ENCODE measurements at places on chromosomes 1 and 21.

DNA sequence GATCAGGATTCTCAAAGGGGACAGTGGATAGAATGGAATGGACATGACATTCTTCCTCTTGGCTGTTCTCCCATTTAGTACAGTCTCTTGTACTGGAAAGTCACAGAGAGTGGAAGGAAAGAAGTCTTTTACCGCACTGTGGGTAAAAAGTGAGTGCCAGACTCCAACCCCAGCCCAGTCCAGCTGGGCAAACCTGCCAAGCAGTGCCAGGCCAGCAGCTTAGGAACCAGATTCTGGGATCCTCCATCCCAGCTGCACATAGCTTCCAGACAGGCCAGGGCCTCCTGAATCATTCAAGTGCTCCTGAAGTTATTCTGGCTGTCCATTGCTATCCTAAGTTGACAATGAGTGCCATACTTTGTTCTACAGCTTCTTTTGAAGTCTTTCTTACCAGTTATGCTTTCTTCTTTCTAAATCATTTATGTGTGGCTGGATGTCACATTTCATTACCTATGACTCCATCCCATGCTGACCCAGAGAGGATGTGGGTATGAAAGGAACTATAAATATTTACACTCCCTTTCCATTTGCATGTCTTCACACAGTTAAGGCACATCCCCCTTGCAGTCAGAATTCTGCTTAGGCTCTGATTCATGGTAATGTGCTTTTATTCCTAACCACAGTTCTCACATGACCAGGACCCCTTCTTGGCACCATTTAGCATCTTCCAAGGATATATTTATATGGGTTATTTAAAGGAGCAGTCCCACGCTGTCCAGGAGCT, 88.9 kb downstream of the AK5 start:
- DNase-seq = no peak

DNA sequence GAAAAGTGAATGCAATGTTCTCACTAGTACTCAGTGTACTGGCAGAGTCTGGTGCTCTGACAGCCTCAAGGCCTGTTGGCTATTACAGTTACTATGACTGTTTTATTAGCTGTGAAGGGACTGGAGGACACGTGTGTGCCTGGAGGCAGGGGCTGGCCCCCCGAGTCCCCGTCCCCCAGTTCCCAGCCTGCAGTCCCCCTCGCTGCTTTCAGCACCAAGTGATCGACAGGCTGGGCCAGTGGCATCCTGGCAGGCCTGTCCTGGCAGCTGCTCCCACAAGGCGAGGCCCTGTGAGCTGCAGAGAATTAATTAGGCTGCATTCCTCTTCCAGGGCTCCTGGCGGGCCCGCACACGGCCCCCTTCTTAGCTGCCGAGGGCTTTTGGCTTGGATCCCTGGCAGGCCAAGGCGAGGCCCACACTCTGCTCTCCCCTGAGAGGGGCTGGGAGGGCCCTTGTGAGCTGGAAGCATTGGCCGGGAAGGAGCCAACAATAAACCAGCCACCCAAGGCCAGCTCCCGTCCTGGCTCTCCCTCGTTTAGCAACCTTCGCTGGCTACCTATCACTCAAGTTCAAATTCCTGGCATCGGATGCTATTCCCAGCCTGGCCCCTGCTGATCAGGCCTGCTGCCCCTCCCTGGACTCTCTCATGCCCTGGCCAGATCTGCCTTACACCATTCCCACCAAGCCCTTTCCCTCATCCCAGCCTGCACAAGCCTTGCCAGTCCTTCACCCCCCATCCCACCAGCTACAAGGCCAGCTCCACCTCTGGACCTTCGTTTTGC, 9.8 kb downstream of the EDN2 start:
- DNase-seq = peak; percentile 59

GRCh38 chr1:173202424-173203145, 4.5 kb downstream of the TNFSF4 start:
- DNase-seq = no peak

DNA sequence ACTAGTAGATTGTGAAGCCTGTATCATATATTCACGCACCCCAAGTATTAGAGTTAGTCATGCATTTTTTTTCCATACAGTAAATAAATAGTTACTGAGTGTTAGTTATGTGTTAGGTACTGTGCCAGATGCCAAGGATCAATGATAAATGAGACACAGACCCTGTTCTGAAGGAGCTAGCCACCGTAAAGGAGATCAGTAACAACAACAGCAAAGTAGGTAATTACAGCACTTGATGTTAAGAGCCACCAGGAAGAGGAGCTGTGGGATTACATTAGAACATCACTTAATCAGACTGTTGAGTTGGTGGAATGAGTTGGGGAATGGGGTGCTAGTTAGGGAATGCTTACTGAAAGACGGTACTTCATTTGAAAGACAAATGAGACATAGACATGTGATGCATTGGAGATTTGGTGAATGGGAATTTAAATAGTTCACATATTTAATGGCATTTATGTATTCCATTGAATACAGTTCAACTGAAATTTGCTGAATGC, 21.0 kb downstream of the PRKAA2 start:
- no peak for DNase-seq

- no peak for DNase-seq
Observed at GRCh38 chr1:181806746-181807145, 254.8 kb downstream of the ZNF648 start.

- no peak for DNase-seq
Observed at GRCh38 chr1:101757985-101758384, 238.7 kb downstream of the OLFM3 start.

- no peak for DNase-seq
Observed at GRCh38 chr21:42653231-42654061, at the start of gene PDE9A. PDE9A (plus strand) TSS chr21:42653621; CDS start chr21:42653815, 194 bp downstream.

- peak; percentile 79 for DNase-seq
Observed at GRCh38 chr1:15849775-15850324, 2.3 kb downstream of the SPEN start.

DNA sequence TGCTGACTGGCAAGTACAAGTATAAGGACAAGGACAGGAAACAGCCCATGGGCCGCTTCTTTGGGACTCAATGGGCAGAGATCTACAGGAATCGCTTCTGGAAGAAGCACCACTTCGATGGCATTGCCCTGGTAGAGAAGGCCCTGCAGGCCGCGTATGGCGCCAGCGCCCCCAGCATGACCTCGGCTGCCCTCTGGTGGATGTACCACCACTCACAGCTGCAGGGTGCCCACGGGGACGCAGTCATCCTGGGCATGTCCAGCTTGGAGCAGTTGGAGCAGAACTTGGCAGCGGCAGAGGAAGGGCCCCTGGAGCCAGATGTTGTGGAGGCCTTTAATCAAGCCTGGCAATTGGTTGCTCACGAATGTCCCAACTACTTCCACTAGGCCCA, 32.0 kb downstream of the SLC16A1 start:
- no peak for DNase-seq

DNA sequence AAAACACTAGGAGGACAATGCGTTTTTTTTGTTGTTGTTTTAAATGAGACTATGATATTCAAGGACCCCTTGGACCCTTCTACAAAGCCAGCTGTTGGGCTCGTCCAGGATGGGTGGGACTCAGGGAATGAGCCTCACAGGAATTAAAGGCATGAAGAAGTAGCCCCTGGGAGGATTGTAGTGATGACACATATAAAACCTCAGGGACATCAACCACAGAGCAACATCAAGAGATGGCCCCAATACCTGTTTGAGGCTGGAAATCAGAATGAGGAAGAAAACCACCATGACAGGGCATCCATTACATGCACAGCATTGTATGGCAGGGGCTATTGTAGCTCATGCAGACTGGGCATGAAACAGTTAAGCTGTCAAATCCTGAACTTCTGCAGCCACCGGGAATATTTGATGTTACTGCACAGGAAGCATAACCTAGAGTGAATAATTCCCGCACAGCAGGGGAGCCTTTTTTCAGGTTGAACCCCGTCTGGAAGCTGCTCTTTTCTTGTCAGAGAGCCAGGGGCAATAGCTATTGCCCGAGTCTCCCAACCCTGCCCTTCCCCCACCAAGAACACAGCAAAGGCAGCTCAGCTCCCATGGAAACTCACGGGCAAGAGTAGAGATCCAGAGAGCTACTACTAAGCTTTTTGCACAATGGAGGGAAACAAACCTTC, 140.2 kb upstream of the FGGY start:
- no peak for DNase-seq

GRCh38 chr1:231310391-231310934, 27.2 kb downstream of the EXOC8 start:
- DNase-seq = no peak

DNA sequence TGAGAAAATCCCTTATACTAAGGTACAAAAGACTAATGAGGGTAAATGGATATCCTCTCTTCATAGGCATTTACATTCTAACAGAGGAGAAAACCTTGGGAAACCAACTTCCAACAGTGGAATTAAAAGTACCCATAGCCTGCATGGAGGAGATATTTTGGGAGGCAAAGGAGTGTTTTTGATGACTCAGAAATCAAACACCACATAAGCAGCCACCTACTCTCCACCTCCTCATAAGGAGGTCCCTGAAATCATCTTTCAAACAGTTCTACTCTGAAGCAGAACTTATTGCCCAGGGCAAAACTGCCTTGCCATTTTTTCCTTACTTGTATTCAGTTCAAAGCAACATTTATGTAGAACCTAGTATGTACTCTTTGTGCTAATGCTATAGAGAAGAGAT, 211.3 kb downstream of the KCNH1 start:
- DNase-seq = no peak

DNA sequence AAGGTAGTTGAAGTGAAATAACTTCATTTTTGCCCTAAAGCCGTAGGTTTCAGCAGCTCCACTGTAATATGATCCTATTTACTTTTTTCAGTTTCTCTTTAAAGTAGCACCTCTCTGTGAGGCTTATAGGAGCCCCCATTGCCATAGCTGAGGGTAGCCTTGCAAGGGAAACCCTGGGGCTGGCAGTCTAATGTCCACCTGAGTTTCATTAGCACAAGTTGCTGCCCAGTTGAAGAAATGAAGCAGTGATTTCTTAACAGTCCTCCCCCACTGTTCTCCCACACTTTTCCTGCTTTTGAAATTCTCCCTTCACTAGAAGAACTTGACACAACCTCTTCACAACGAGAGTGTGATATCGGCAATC, 1.5 kb downstream of the HMCN1 start:
- DNase-seq = no peak

DNA sequence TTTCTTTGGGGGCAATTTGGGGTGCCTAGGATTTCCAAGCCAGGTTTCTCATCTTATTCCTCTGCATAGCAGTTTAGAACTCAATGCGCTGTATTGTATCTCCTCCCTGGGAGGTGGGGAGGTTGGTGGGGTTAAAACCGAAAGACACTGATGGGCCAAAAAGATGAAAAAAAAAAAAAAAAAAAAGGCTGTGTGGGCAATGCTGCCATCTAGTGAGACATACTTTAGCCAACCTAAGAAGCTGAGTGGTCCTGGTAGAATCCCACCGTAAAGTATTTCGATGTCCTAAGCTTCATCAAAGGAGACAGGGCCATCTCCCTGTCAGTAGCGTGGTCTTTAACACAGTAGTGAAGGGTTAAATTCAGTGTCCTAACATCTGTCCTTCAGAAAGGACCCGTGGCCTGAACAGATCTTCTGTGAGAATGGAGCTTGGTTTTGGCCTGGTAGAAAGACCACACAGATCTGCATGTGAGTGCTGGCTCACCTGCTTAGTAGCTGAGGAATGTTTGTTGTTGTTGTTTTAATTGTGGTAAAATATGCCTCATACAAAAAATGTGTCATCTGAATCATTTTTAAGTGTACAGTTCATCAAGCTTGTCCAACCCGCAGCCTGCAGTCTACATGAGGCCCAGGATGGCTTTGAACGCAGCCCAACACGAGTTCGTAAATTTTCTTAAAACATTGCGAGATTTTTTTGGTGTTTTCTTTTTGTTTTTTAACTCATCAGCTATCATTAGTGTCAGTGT, 226.2 kb downstream of the KIF26B start:
- DNase-seq = peak; percentile 6

- DNase-seq = peak; percentile 19
Observed at GRCh38 chr1:114750780-114751179, 7.0 kb downstream of the CSDE1 start.

- no peak for DNase-seq
Observed at GRCh38 chr21:34561806-34562205, 49.8 kb upstream of the KCNE1 start.

- no peak for DNase-seq
Observed at GRCh38 chr1:79657951-79658658, 651.6 kb upstream of the ADGRL4 start.

DNA sequence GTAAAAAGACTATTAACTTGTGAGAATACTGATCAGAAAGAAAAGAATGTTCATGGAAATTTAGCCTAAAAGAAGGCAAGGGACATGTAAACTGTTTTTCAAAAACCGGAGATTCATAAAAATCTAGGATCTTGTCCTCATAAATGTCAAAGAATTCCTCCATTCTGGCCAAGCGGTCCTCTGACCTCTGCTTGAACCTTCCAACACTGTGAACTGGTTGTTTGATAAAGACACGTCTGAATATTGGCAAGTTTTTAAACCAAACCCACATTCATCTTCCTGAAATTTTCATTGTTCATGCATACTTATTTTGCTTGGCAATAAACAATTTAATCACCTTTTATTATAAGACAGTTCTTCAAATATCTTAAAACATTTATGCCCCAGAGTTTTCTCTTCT, 19.8 kb downstream of the ASPM start:
- no peak for DNase-seq

- DNase-seq = peak; percentile 98
Observed at GRCh38 chr1:21338573-21339355, 48.5 kb upstream of the ECE1 start.

DNA sequence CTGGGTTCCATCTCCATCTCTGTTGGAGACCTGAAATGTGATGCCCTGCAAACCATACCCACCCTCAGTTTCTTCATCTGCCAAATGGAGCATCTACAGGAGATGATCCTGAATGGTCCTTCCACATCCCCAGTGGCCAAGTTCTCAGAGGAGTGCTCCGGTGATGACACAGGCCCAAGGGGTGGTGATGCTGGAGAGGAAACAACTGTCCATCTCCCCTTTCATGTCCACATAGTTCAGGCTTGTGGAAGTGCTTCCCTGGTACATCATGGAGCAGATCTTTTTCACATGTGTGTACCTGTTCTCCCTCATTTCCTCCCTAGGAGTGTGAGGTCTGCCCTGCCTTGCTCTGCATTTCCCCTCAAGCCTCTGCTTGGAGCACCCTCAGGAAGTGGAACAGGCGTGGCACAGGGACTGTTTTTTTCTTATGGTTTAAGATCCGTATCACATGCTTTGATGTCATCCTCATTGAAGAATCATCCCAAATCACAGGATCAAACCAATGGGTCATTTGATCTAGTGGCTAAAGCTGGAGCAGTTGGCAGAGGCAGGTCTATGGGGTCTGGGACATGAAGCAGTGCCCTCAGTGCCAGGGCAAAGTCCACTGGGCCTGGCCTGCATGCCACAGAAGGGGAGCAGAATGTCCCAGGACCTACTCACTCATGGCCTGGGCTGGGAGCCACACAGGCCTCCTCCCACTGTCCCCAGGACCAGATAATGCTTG, 8.2 kb upstream of the TRIM63 start:
- no peak for DNase-seq

- DNase-seq = no peak
Observed at GRCh38 chr1:89942014-89942413, 52.9 kb upstream of the ZNF326 start.

- DNase-seq = no peak
Observed at GRCh38 chr1:161676958-161677689, 14.2 kb downstream of the FCGR2B start.

GRCh38 chr1:186753241-186753640, 73.0 kb upstream of the PTGS2 start:
- no peak for DNase-seq

GRCh38 chr1:228727681-228728171, 7.6 kb upstream of the RHOU start:
- DNase-seq = no peak
